ENCODE measurements at places on chromosomes 5 and 9. TPM values are rescaled to one million over a fixed set of nuclear protein-coding genes. Genes with fewer than 3 reads are reported as not detected.

The PLPPR1 gene
- total RNA-seq: 12.2 TPM

DNA sequence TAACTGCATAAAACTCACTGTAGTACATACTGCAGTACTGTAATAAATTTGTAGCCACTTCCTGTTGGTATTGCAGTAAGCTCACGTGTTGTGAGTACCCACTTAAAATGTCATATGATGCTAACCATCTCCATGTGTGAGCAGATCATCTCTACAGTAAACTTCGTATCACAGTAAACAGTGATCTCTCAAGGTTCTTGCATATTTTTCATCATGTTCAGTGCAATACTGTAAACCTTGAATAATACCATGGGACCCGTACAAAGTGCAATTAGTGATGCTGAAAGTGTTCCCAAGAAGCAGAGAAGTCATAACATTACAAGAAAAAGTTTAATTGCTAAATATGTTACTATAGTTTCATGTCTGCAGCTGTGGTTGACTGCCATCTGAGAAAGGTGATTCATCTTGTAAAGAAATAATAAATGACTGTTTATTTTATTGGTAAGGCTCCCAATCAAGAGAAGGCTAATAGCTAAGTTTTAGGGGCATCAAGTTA, 253.8 kb upstream of the POU5F2 start:
- H3K27ac ChIP-seq: no peak overlapping the region
- no peaks in the 10 kb centered on the region for H3K27me3 ChIP-seq
- H3K36me3 ChIP-seq: no peaks in the 10 kb centered on the region
- H3K4me3 ChIP-seq: no peak overlapping the region

DNA sequence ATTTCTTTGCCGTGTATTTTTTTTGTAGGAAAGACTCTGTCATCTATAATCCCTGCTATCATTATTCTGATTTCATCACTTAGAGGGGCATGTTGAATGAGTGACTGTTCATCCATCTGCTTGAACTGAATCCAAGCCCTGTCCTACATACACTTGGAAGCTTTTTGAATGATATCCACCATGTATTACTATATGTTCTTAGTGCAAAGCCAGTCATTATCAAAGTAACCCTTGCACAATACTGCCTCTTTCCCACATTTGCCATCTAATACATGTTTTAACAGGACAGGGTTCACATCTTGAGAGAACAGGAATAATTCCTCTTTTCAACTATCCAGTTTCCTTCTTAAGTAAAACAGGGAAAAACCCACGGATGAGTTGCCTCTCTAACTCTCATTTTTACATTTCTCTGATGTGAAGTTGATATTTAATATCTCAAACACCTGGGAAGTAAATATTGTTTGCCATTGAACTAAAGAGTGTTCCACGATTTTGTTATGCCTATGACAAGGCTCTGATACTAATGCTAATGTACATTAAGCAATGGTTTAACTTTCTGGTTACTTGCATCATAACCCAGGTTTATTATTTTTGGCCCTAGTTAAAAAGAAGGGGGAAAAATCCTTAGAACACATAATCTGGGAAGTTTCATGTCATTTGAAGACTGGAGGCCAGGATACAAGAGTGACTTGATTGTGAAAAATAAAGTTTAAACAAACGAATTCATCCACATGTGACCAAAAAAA, 103.7 kb upstream of the TARS1 start:
- no peak overlapping the region for H3K27ac ChIP-seq
- peaks cover 26% of the 10 kb centered on the region for H3K27me3 ChIP-seq
- no peaks in the 10 kb centered on the region for H3K36me3 ChIP-seq
- DNase-seq: no peak
- peaks cover under 1% of the 10 kb centered on the region for H3K4me1 ChIP-seq
- H3K4me3 ChIP-seq: no peak overlapping the region

DNA sequence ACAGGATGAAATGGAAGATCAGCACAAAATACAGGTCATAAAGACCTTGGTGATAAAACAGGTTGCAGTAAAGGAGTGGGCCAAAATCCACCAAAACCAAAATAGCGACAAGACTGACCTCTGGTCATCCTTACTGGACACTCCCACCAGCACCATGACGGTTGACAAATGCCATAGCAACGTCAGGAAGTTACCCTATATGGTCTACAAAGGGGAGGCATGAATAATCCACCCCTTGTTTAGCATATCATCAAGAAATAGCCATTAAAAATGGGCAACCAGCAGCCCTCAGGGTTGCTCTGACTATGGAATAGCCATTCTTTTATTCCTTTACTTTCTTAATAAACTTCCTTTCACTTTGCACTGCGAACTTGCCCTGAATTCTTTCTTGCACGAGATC, 6.0 kb upstream of the NDUFB6 start:
- peaks cover 14% of the 10 kb centered on the region for H3K27me3 ChIP-seq
- H3K4me1 ChIP-seq: peaks cover 7% of the 10 kb centered on the region
- H3K27ac ChIP-seq: no peak overlapping the region
- H3K4me3 ChIP-seq: no peak overlapping the region
- H3K36me3 ChIP-seq: no peaks in the 10 kb centered on the region
- no peak for DNase-seq

The TRPM3 gene
- 1.6 TPM for total RNA-seq

DNA sequence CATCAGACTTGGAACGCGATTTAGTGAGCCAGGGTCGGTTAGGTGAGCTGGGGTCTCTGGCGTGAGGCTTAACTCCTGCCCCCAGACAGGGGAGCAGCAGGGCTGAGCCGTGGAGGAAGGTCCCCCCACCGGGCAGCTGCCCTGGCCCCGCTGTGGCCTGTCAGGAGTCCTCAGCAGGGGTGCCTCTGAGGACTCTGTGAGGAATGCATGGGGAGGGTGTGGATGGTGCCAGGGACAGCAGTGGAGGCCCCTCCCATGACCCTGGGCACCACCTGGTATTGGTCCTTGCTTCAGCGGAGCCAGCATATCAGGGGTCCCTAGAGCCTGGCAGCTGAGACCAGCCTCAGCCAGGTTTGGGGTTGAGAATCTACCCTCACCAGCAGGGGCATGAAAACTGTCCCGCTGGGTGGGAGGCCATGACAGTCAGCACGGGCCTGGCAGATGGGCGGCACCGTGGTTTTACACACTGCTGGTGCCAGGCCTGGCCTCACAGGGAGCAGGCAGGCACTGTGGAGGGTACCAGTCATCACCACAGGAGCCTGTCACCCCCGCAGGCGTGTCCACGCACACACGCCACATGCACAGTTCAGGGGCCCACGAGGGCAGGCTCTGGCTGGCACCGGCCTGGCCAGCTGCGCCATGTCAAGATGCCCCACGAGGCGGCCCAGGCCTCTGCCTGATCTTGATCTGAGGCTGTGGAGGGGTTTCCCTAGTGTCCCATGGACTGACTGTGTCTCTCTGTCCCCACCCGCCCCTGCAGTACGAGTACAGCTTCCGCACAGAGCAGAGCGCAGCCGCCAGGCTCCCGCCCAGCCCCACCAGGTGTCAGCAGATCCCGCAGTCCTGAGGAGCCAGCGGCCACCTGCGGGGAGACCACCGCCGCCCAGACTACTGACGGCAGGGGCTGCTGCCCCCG, 111.1 kb upstream of the LMX1B start:
- no peak overlapping the region for H3K4me3 ChIP-seq
- peaks cover 4% of the 10 kb centered on the region for H3K4me1 ChIP-seq
- no peaks in the 10 kb centered on the region for H3K36me3 ChIP-seq
- H3K27ac ChIP-seq: no peak overlapping the region

GRCh38 chr5:176373100-176373818, 8.0 kb downstream of the ARL10 start:
- no peak for DNase-seq
- H3K27me3 ChIP-seq: no peaks in the 10 kb centered on the region
- H3K36me3 ChIP-seq: peaks cover 4% of the 10 kb centered on the region

DNA sequence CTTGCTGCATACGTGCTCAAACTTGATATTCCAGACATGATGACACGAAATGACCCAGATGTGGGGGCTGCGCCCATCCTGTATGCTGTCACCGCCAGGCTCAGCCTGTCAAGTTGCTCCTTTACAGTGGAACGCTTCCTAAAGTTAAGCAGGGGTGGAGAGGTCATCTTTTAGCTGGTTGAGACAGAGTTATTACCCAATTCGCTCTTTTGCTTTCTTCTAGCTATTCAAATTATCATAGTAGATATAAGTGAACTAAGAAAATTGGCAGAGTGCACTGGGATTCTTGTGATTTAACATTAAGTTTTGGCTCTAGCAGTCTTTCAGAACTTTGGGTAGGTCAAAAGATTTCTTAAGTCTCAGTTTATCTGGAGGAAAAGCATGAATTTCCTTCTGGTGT, 69.8 kb upstream of the BASP1 start:
- no peak overlapping the region for H3K4me3 ChIP-seq
- H3K27ac ChIP-seq: no peak overlapping the region
- peaks cover 6% of the 10 kb centered on the region for H3K4me1 ChIP-seq
- peaks cover 8% of the 10 kb centered on the region for H3K27me3 ChIP-seq
- no peaks in the 10 kb centered on the region for H3K36me3 ChIP-seq
- DNase-seq: no peak

DNA sequence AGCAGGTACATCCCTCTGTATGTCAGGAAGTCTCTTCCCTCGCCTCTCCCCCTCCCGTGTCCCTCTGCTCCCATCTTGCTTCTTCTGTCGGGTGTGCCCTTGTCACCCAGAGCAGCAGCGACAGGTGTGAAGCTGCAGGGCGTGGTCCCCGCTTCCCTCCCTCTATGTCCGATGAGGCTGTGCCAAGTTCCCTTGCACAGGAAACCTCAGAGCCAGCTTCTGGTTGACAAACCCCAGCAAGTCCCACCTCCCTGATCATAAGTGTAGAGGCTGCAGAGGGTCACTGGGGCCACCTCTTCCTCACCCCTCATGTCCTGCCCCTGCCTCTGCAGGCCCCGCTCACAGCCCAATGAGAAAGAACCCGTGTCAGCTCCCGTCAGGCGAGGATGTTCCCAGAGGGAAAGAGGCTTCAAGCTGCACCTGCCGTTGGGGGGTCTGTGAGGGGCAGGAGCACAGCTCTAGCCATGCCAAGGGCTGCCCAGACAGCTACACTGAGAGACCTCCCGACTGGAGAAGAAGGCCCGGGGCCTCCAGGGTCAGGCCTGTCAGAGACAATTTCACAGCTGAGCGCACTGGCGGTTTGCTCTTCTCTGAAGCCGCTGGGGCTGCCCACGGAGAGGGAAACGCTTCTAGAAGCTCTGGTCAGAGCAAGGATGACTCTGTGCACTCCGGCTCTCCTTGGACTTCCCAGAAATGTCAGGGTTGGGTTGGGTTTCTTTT, 73.3 kb downstream of the AK8 start:
- DNase-seq: no peak
- no peaks in the 10 kb centered on the region for H3K4me1 ChIP-seq
- no peak overlapping the region for H3K27ac ChIP-seq
- H3K36me3 ChIP-seq: no peaks in the 10 kb centered on the region
- peaks cover 37% of the 10 kb centered on the region for H3K27me3 ChIP-seq
- H3K4me3 ChIP-seq: no peak overlapping the region

DNA sequence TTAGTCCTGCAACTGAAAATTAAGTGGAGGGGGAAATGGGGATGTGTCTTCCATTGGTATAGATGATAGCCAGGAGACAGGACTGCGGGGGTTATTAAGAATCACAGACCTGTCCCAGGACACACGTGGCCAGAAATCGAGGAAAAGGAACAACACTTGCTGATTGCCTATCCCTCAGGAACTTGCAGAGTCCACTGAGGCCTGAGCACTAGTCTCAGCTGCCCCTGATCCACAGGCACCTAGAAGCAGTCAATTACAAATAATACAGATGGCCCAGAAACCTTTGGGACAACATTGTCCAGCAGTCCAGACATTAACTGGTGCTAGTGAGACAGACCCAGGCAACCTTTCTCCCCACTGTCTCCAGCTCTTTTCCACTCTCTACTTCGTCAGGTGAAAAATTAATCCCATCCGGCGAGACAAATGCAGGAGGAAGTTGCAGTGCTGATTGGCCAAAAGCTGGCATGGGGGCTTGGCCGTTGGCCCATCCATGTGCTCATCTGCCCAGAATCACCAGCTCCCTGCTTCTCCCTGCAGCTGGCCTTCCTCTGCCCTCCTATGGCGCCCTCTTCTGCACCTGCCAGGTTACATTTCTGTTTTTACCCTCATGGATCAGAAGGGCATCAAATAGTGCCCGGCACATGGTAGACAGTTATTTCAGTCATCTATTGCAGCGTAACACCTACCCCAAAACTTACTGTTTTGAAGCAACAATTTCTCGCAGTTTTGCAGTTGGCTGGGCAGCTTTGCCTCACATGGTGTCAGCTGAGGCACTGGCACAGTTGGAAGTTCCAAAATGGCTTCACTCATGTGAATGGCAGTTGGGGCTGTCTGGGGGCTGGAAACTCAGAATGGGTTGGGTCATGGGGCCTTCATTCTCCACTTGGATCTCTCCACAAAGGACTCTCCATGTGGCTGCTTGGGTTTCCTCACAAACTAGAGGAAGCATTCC, 3.6 kb upstream of the B4GALT1 start:
- H3K4me1 ChIP-seq: peaks cover 28% of the 10 kb centered on the region
- H3K27ac ChIP-seq: peak overlapping the region; percentile 71
- H3K36me3 ChIP-seq: peaks cover 2% of the 10 kb centered on the region
- DNase-seq: no peak
- H3K27me3 ChIP-seq: no peaks in the 10 kb centered on the region

The INSL6 gene
- not detected for total RNA-seq

GRCh38 chr5:144390133-144390532, 219.5 kb downstream of the KCTD16 start:
- peaks cover 3% of the 10 kb centered on the region for H3K4me1 ChIP-seq
- peaks cover 1% of the 10 kb centered on the region for H3K36me3 ChIP-seq
- H3K27me3 ChIP-seq: no peaks in the 10 kb centered on the region
- H3K4me3 ChIP-seq: no peak overlapping the region
- no peak for DNase-seq
- H3K27ac ChIP-seq: peak overlapping the region; percentile 26

The SHB gene
- 22.5 TPM for total RNA-seq

DNA sequence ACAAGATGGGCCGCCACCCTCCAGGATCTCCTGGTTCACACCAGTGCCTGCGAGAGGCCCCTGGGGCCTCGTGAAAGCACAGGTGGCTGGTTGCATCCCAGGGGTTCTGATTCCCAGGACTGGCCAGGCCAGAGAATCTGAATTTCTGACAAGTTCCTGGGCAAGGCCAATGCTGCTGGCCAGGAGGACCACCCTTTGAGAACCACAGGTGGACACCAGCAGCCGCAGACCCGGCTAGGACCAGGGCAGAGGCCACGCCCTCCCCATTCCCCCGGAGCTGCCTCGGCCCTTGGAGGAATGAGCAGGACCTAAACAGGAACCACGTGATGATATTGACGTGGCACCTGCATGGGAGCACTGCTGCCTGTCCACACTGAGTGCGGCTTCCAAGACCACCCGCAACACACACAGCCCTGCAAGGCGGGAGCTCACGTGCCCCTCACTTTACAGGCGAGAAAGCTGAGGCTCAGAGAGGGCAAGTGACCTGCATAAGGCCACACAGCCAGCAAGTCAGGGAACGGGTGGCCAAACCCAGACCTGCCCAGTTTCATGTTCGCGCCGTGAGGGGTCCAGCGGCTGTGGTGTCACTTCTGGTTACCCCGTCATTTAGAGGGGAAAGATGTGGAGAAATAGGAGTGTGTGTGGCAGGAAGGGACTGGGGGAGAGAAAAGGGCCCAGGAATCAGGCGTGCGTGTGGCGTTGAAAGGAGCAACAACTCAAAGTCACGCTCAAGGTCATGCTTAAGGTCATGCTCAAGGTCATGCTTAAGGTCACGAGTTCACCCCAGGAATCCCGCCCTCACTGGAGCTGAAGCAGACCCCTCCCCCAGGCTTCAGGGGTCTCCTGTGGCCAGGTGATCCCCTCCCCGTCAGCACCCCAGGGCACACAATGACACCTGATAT, 105.9 kb upstream of the IER5L start:
- peaks cover 3% of the 10 kb centered on the region for H3K27me3 ChIP-seq
- peaks cover 14% of the 10 kb centered on the region for H3K4me1 ChIP-seq
- no peaks in the 10 kb centered on the region for H3K36me3 ChIP-seq
- no peak for DNase-seq
- no peak overlapping the region for H3K4me3 ChIP-seq

- no peak overlapping the region for H3K27ac ChIP-seq
- no peak overlapping the region for H3K4me3 ChIP-seq
- no peak for DNase-seq
- no peaks in the 10 kb centered on the region for H3K27me3 ChIP-seq
- no peaks in the 10 kb centered on the region for H3K36me3 ChIP-seq
Observed at GRCh38 chr9:18861609-18862544, 171.1 kb downstream of the SAXO1 start.

Measured in progenitor cell of endocrine pancreas (in vitro differentiated cells).